ENCODE measurements at places on chromosomes 1 and 21.

GRCh38 chr21:43001316-43001715 lies 27.0 kb downstream of the PKNOX1 start:
- no peak for DNase-seq

DNA sequence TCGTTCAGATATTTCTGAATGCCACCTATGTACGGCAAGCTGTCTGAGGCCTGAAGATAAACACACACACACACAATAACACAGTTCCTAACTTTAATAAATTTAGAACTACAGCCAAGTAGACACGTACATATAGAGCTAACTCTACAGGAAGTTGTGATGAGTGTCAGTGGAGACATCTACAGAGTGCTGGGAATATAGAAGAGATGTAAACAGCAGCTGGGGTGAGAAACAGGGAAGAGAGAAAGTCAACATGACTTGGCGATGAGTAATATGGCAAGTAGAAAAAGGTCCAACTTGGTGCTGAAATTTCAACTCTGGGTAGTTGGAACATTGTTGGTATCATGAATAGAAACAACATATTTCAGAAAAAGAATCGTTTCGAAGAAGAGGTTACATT lies 206.5 kb downstream of the ZP4 start:
- DNase-seq = no peak

- no peak for DNase-seq
Measured at GRCh38 chr1:246032031-246032551, 475.0 kb downstream of the SMYD3 start.

DNA sequence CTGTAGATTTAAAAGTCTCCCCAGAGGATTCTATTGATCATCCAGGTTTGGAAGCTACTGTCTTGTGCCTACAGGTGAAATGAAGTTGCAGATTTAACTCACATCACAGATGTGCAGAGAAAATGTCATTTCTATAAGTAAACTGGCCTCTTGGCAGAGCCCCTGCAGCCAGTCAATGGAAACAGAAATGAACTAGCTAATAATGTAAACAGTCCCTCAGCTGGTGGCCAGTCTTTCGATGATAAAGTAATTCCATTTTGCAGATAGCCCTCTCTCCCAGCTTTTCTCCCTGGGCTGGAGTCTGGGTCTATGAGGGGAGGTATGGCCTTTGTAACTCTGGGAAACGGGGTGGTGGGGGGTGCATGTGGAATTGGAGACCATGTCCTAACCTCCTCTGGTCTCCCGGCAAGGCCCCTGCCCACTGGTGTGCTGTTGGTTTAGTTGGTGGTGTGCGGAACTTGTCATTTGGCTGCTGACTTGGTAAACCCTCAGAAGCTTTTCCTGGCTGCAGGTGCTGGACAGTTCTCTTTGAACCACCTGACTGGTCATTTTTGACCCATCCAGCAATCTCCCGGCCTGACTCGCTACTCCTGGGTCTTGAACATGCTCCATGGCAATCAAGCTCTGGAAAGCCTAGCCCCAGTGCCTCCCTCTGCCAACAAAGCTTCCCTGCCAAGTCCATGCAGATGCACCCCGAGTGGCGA lies 14.9 kb downstream of the TBX19 start:
- DNase-seq = peak; percentile 47

DNA sequence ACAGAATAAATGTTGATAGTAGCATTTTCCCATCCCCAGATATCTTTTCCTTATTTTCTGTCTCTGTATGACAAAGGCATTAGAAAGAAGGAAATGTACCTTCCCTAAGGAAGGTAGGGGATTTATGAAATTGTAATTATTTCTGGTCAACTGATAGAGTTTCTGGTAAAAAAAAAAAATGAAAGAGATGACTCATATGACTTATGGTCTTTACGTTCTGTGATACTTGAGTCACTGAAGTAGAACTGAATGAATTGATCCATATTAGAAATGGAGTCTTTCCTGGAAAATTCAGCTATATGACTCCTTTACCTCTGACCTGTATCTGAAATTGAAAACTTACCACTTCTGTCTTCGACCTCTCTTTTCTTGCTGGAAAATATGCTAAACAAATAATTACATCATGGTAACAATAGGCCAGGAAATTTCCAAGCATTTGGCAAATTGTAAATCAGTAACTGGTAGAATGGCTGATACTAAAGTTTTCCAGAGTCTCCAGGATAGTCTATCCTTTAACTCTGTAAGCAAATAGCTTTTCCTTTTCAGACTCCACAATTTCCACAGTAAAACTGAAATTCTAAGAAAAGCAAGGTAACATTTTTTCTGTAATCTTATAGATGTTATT lies 364.3 kb upstream of the PTBP2 start:
- DNase-seq = no peak

GRCh38 chr1:167447521-167448136 lies 70.7 kb downstream of the CD247 start:
- no peak for DNase-seq

DNA sequence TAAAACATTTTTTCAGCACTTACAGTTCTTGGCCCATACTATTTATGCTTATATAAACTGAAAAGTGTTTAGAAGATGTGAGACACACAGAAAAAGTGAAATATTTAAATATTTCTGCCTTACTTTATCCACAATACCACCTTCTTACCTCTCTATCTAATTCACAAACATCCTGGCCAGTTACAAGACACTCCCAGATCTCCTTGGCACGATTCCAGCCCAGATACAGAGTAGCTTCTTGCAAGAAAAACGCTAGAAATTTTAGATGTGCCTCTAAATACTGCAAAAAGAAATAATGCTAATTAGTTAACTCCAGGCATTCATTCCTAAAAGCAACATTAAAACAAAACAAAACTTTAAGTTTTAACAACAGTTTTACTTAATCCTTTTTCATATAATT lies 68.4 kb downstream of the USP24 start:
- DNase-seq = no peak

DNA sequence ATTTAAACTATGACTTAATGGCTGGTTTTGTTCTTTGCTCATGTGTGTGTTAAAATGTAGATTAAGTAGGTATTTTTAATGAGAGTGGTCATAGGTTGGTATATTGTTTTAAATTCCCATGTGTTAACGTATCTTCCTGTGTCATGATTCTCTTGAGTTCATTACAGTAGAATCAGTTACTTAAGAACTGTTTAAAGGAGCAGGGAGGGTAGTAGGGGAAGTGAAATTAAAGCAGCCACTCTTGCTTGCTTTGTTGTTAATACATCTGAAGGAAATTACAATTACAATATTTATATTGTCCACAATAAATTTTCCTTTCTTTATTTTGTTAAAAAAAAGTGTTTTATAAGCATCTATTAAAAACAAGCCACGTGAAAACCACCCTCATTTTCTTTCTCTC lies 119.2 kb upstream of the KIAA1614 start:
- DNase-seq = no peak

- no peak for DNase-seq
Measured at GRCh38 chr1:54229281-54229891, 29.4 kb downstream of the MRPL37 start.

- no peak for DNase-seq
Measured at GRCh38 chr1:234310460-234310817, 62.8 kb upstream of the COA6 start.

DNA sequence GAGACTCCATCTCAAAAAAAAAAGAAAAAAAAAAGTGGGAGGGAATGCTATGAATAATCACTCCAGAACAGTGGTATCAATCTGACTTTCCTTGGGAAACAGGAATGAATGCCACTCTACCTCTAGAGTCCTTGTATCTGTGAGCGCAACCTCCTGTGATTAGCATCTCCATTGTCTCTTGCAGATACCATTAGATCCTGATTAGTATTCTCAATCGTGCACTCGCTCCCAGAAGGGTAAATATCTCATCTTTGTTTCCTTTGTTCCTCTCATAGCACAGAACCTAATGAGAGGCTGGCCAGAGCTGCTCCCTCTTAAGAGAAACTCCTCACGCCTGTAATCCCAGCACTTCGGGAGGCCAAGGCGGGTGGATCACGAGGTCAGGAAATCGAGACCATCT lies 184.4 kb upstream of the KCNK2 start:
- no peak for DNase-seq

DNA sequence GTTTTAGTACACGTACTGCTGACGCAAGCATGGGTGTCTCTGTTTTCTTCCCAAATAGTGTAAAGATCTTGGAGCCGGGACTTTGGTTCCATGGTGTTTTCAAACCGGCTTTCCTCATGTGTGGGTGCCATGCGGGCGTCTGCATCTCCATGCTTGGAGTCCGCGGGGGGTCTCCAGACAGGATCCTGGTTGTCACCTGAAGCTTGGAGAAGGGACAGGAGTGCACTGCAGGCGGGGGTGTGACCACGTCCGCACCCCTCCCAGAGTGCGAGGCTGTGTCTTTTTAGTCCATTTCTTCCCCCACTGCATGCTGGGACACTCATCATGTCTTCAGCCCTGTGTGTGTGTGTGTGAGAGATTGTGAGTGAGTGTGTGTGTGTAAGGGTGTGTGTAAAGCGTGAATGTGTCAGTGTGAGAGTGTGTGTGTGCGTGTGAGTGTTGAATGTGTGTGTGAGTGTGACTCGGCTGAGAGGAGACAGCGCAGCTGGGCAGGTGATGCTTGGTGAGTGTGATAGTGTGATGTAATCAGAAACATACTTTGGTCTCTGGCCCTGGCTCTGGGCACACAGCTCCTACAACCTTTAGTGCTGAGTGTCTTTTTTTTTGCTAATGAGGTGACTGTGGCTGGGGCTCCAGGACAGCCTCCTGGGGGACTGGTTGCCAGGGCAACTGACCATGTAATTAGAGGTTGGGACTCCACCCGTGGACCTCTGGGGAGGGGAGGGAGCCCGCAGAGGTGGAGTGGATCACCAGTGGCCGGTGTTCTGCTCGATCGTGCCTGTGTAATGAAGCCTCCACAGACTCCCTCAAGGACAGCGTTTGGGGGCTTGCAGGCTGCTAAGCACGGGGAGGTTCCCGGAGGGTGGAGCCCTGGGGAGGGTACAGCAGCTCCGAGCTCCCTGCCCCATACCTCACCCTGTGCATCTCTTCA lies 55.1 kb downstream of the AGPAT3 start:
- DNase-seq = no peak

DNA sequence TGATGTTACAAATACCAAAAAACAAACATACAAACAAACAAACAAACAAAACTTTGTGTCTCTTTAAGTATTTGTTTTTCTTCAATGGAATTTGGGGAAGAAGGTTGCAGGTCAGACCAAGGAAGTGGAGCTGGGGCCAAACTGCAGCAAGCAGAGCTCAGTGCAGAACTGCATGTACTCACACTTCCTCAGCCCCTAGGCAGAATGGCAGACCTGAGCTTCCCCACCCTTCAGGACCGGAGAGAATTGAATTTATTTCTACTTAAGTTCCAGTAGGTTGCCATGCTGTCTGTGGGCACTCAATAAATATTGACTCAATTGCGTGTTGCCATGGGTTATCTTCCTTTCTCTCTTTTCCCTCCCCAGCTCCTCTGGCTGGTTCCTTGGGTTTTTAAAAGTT lies 173.6 kb downstream of the PTGER3 start:
- no peak for DNase-seq

GRCh38 chr21:45353200-45353599 lies 51.8 kb upstream of the COL18A1 start:
- no peak for DNase-seq

- DNase-seq = no peak
Measured at GRCh38 chr1:15941044-15941840, 34.7 kb downstream of the ZBTB17 start.

DNA sequence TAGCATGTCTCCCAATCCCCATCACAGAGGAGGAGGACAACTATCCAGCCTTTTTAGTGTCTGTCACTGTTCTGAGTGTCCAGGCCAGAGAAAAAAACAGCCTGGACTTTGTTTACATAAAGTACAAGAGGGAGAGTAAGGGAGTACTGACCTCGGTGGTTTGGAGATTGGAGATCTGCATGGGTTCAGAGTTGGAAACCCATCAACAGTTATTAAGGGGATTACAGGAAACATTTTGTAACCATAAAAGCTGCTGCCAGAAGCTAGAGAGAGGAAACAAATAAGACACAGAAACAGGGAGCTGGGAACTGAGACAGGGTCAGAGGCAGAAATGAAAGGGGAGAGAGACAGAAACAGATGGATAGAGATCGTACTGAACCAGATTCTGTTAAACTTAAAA lies 131.5 kb upstream of the CTTNBP2NL start:
- DNase-seq = no peak

DNA sequence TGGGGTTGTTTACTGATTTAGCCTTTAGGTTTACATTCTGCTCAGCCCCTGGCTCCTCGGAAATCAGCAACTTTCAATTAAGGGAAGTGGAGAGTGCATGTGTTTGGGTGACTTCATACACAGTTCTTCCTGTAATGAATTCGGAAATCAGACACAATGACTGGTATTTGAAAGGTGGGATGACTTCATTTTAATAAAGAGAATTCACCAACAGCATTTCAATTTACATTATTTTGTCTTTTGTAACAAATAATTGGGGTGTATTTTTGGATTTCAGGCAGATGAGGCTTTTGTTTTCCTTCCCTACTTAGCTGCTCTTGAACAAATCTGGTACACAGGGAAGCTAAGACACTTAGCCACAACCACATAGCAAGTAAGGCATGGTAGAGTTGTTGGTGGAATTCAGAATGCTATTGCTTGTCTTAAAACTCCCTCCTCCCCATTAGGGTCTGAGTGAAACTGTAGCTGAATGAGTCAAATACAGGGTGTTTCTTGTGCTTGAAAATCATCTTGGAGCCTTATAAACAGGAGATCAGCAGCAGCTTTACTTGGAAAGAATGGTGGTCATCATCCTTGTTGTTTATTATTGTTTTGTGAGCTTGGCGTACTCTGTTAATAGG lies 917 bp downstream of the STX12 start:
- DNase-seq = no peak

DNA sequence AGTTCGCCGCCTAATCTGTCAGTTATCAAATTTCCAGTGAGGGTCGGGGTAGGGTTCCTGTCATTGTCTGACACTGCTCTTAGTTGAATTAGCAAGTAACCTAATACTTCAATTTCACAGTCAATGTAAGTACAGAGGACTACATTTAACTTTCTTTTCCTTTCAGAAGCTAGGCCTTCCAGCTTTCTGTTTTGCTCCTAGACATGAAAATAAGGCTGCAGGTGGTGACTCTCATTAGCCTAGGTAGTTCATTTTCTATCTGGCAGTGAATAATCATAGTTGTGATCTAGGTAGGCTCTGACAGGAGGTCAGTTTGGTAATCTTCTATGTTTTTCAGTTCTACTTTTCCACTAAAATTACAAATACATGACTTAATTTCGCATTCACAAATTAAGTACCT lies 783.1 kb downstream of the MRPL39 start:
- no peak for DNase-seq

DNA sequence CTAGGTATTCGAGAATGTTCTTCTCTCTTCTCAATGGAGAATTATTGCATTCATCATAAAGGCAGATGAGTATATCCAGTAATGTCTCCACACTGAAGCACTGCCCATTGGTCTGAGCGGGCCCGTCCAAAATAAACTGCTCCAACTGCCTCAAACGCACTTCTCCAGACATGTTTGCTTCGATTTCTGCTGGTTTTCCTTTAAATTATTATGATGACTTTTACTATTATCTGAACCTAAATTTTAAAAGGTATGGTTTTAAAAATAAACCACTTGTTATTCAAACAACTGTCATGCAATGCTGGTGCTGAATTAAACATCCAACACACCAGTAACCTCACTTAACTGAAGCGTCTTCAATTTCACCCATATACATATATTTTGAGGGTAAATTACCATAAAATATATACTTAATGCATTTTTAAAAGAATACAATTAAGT lies 1.3 kb downstream of the CDC42BPA start:
- no peak for DNase-seq

- DNase-seq = no peak
Measured at GRCh38 chr21:46421191-46421750, 37.4 kb upstream of the DIP2A start.

Data from esophagus muscularis mucosa (tissue), 4 donors.